CD4-positive, alpha-beta T cell treated with Interleukin-17A for 1 hour (primary cell): ENCODE measurements at places on chromosomes 4 and X.

- DNase-seq, result peak; percentile 38
These were observed 19.3 kb downstream of the SLC25A53 start for GRCh38 chrX:104137496-104137895.

DNA sequence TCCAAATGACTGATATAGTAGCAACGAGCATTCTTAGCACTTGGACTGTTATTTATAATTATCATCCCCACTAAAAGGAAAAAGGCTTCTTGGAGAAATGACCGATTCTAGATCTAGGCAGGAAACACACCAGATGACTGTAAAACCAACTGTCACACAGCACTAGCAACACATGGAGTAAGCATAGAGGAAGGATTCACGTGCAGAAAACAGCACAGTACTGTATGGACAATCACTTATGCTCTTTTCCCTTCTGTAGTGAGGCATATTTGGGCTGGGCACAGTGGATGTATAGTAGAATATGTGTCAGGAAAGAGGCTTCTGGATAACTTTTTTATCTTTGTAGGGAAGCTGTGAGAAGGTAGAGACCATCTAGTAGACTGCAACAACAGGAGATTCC lies 6.0 kb upstream of the COPS4 start:
- no peak for DNase-seq

DNA sequence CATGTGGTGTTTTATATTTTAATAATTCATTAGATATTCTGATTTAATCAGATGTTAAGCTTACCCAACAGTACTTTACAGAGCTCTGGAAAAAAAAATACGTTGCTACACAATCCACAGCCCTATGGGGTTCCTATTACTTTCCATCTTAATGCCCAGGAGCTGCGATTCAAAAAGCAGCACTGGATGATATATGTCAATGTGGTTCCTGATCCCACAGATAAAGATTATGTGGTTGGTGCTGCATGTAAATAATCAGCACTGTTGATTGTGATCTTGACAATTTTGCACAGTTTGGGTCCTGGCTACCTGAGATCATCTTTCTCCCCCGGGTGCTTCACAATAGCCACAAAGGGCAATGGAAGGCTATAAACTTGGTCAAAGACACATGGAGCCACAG lies 72.7 kb upstream of the DCLK2 start:
- no peak for DNase-seq

GRCh38 chrX:104270916-104271512 lies 16.3 kb upstream of the ESX1 start:
- DNase-seq, result peak; percentile 1

GRCh38 chrX:10722851-10723250 lies 102.5 kb upstream of the MID1 start:
- DNase-seq, result peak; percentile 19
